ENCODE measurements at places on chromosomes 5 and 9.
A peak's percentile ranks its signal among the peaks of the same experiment; 100 is the strongest.

- peak; percentile 30 for DNase-seq
These were observed 115.7 kb downstream of the FBXO38 start for GRCh38 chr5:148499452-148499851.

GRCh38 chr9:123003466-123003865 is 30.0 kb upstream of the GPR21 start:
- peak; percentile 60 for DNase-seq

- peak; percentile 62 for DNase-seq
These were observed 4.0 kb upstream of the CLIC3 start for GRCh38 chr9:137000177-137000930.

GRCh38 chr5:96629774-96630173 is 32.4 kb upstream of the CAST start:
- DNase-seq = peak; percentile 97

DNA sequence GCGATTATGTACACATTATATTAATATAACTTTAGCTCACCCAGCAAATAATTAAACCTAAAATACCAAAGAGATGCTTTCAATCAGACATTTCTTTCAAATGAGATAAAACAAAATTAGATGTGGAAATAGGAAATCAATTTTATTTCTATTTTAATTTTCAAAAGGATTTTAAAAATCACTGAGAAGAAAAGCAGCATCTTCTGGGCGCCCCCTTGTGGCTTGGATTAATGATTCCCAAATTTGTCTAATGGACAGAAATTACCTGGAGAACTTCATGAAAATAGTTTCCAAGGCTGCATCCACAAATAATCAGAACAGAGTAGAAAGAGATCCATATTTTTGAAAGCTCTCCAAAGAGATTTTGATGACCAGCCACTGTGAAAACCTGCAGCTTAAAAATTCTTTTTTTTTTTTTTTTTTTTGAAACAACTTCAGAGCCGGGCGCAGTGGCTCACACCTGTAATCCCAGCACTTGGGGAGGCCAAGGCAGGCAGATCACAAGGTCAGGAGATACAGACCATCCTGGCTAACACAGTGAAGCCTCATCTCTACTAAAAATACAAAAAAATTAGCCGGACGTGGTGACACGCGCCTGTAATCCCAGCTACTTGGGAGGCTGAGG is 50.9 kb upstream of the CEMIP2 start:
- peak; percentile 37 for DNase-seq

GRCh38 chr5:90287036-90287435 is 122.5 kb downstream of the CETN3 start:
- no peak for DNase-seq

- no peak for DNase-seq
These were observed 241.0 kb upstream of the NFIL3 start for GRCh38 chr9:91664663-91665062.

DNA sequence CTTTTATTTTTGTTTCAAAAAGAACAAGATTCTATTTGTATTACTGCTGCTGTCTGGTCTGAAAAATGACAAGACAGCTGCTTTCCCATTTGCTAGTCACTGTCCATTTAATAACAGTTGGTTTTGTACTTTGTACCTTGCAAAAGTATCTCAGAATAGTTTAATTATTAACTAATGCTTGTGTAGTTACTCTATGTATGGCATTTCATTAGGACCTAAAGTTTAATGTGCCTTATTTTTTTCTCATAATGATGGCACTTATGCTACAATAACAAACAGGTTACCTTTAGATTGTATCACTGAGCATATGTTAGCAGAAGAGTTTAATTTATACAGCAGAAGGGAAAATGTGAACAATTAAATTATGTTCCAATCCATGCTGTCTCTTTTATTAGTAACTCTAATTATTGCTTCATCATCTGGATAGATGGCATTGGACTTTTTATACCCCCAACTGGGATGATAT is 134.2 kb downstream of the CDH10 start:
- no peak for DNase-seq

DNA sequence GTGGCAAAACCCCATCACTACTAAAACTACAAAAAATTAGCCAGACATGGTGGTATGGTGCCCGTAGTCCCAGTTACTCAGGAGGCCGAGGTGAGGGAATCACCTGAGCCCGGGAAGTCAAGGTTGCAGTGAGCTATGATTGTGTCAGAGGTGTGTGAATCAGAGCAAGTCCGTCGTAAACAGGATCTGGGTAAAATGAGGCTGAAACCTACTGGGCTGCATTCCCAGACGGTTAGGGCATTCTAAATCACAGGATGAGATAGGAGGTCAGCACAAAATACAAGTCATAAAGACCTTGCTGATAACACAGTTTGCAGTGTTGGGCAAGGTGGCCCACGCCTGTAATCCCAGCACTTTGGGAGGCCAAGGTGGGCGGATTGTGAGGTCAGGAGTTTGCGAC is 1.9 kb upstream of the CLTB start:
- no peak for DNase-seq

DNA sequence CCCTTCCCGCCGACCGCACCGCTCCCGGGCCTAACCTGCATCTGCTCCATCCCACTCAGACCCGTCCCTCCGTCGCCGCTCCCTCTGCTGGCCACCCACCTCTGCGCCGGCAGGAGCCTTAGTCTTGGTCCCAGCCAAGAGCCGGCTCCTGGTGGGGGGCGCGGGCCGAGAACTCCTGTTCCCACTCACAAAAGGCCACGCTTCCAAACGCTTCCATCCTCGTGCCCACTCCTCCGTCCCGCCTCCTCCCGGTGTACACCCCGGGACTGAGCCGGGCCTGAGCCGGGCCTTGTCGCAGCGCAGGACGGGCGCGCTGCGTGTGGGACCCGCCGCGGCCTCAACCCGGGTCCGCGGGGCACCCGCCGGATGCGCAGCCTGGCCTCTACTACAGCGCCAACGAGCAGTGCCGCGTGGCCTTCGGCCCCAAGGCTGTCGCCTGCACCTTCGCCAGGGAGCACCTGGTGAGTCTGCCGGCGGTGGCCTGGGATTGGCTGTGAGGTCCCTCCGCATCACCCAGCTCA is 7.5 kb downstream of the ADAMTS13 start:
- no peak for DNase-seq

DNA sequence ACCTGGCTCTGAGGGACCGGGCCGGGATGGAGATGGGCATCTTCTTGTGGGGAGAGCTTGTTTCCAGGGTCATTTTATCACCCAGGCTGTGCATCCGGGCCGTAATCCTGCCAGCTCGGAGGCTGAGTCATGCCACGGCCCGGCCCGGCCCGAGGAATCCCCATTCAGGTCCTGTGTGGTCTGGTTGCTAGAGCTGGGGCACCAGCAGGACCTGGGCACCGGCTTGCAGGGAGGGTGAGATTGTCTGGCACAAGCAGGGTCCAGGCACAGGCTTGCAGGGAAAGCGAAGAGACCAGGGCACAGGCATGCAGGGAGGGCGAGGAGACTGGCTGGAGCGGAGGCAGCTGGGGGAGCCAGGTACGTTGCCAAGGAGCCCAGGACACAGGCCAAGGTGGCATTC is 106.8 kb downstream of the RXRA start:
- no peak for DNase-seq

GRCh38 chr5:59474324-59474723 is 419.2 kb downstream of the PDE4D start:
- DNase-seq = no peak

DNA sequence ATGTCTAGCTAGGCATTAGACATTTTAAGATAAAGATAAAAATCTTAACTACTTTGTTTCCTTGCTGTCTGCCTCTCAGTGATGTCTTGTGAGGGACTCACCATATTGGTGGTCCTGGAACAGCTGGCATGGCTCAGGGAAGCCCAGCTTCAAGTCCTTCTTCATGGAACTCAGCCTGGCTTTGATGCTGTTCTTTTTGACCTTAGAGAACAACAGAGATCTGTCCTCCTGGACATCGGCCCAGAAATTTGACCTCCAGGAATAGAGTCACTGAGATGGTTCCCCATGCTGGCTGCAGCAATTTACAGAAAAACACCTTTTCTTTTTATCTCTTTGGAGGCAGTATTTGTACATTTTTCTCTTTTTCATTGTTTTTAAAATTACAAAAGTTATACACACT is 235.5 kb upstream of the WWC1 start:
- no peak for DNase-seq

GRCh38 chr9:82511626-82512025 is 523.1 kb downstream of the SPATA31D1 start:
- DNase-seq = no peak

GRCh38 chr5:72328172-72328571 is 8.0 kb downstream of the PTCD2 start:
- DNase-seq = peak; percentile 17

DNA sequence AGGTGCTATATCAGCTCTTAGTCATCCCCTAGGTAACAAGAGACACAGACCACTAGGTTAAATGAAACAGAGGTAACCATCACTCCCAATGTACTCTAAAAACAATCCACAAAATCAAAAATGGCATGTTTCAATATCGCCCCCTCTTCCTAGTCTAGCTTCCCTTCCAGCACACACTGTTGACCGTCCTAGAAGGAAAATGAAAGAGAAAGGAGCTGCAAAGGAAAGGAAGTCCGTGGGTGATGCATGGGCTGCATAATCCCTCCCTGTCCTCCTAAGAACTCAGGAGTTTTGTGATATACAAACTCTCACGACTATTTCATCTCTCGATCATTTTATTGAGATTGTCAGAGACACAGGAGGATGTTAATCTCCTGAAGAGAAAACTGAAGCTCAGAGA is 101.6 kb downstream of the RFK start:
- DNase-seq = no peak

GRCh38 chr5:111252799-111253545 is 28.8 kb downstream of the CAMK4 start:
- DNase-seq = no peak

GRCh38 chr5:157913575-157913974 is 54.6 kb upstream of the CLINT1 start:
- DNase-seq = no peak

- DNase-seq = peak; percentile 6
These were observed 218.0 kb upstream of the C9orf72 start for GRCh38 chr9:27791311-27791710.

DNA sequence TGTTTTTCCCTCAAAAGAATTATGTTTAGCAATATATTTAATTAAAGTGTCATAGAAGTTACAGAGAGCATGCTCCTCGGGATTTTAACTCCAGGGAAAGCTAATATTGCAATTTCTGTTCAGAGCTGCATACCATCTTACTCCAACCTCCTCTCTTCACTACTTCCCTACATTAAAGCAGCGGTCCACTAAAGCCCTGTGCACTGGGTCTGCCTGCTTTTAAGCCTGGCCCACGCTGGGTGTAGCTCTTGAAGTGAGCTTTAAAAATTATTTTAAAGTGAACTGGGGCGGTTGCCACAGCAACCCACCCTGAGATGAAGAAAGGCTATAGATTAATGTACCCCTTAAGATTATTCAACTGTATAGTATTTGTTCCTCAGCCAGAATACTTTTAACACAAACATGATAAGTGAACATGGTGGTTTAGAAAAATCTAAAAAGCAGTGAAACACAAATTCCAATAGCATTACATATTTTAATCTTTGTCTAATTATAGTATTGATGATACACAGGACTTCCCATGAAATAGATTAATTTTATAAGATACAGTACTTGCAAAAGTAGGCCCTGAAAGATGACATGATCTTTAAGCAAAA is 3.9 kb upstream of the MEF2C start:
- no peak for DNase-seq

GRCh38 chr9:13395156-13395555 is 115.7 kb upstream of the MPDZ start:
- peak; percentile 61 for DNase-seq

GRCh38 chr9:117451311-117451710 is 36.5 kb upstream of the ASTN2 start:
- DNase-seq = no peak

GRCh38 chr9:108983885-108984284 is 29.4 kb downstream of the CTNNAL1 start:
- no peak for DNase-seq

DNA sequence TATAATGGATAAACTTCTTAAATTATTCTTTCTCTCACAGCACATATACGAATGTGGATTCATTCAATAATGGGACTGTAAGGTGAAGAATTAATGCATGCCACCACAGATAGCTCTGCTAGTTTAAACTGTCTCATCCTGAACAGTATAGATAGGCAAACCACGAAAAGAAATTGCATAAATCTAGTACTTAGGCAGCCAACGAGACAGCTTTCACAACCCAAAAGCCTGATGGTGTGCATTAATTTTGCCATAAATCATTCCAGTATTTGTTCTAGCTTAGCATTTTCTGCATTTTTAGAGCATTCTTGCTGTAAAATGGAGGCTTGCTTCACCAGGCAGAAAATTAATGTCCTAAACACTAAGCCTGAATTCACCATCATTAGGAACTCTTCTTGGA is 834.2 kb upstream of the DMAC1 start:
- no peak for DNase-seq

GRCh38 chr5:98482321-98483300 is 290.9 kb upstream of the RGMB start:
- peak; percentile 62 for DNase-seq

DNA sequence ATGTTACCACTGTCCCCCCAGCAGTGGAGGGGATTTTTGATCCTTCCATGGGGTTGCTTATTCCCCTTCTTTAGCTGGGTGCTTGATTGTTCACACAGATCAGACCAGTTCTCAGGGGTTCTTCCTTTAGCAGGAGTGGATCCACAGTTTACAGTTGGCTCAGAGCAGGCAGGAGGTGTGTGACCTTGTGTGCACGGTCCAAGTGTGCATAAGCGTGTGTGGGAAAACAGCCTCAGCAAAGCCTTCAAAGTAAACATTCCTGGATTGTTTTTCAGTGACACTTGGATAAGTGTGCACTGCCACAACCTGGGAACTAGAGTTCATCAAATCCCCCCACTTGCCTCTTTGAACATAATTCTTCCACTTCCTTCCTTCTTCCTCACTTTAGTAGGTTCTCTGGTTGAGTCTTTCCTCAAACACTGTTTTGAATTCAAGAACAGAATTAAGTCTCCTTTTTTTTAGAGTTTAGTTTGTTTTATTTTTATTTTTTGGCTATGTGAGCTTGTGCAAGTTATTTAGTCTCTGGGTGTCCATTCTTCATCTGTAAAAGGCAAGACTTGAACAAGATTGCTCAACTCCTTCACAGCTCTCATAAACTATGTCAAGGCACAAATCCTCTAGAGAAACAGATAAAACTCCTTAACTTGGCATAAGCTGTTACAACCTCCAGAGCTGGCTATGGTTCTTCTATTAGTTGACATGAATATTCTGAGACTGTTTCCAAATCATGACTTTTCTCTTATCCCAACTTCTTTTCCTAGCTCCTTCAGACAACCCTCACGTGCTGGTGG is 78.0 kb downstream of the OSMR start:
- DNase-seq = no peak

DNA sequence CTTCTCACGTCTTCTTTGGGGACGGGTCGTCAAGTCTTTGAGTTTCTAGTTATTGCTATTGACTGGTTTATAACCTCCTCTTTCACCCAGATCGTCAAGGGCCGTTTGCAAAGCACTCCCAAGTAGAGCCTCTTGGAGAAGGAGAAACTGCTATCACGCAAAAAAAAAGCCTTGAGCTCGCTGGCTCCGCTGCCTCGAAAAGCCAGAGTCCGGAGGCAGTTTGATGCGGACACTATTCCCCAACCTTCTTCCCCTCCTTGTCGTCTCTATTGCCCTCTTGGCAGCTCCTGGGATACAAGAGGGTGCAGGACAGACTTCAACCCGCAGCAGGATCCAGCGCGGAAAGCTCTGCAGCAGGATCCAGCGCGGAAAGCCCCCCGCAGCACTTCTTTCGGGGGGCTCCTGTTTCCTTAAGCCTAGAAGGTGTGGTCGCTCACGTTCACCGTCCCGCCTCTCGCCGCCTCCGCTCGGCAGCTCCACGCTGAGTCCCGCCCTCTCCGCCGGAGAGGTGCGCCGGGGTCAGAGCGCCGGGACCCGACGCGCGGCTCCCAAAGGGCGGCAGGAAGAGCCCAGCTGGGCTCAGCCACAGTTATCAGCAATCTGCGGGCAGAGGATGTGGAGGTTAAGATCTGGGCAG is at the start of gene PCDHAC1:
TSS of gene PCDHAC1 (plus strand) at position 494 of the 637 bp plus-strand sequence. CDS start 594 bp downstream, outside the sequence.
- no peak for DNase-seq

GRCh38 chr9:18821788-18822187 is 211.2 kb downstream of the SAXO1 start:
- DNase-seq = no peak

Data from fibroblast of skin of back (primary cell).